ENCODE measurements at places on chromosomes 4 and X. TPM values are rescaled to one million over a fixed set of nuclear protein-coding genes. Genes with fewer than 3 reads are reported as not detected.
A peak's percentile ranks its signal among the peaks of the same experiment; 100 is the strongest.

GRCh38 chrX:8484360-8484949 is 19.8 kb downstream of the VCX3B start:
- H3K27me3 ChIP-seq: no peaks in the 10 kb centered on the region
- DNase-seq: no peak
- no peak overlapping the region for H3K27ac ChIP-seq
- H3K4me3 ChIP-seq: no peak overlapping the region
- H3K36me3 ChIP-seq: no peaks in the 10 kb centered on the region

Gene NAP1L5
- 7.5 TPM for total RNA-seq

GRCh38 chr4:112418092-112418491 is 97.9 kb downstream of the NEUROG2 start:
- H3K4me3 ChIP-seq: no peak overlapping the region
- no peak for DNase-seq
- no peaks in the 10 kb centered on the region for H3K27me3 ChIP-seq
- no peak overlapping the region for H3K27ac ChIP-seq
- peaks cover under 1% of the 10 kb centered on the region for H3K4me1 ChIP-seq
- peaks cover 5% of the 10 kb centered on the region for H3K36me3 ChIP-seq

Gene BEND2
- not detected for total RNA-seq

Gene CT45A1
- not detected for total RNA-seq

Gene RTL5
- 23.0 TPM for total RNA-seq

Gene TDO2
- not detected for total RNA-seq

GRCh38 chr4:37908488-37909331 is 17.8 kb downstream of the TBC1D1 start:
- peaks cover 14% of the 10 kb centered on the region for H3K4me1 ChIP-seq
- H3K27me3 ChIP-seq: peaks cover under 1% of the 10 kb centered on the region
- no peak overlapping the region for H3K4me3 ChIP-seq
- no peaks in the 10 kb centered on the region for H3K36me3 ChIP-seq

DNA sequence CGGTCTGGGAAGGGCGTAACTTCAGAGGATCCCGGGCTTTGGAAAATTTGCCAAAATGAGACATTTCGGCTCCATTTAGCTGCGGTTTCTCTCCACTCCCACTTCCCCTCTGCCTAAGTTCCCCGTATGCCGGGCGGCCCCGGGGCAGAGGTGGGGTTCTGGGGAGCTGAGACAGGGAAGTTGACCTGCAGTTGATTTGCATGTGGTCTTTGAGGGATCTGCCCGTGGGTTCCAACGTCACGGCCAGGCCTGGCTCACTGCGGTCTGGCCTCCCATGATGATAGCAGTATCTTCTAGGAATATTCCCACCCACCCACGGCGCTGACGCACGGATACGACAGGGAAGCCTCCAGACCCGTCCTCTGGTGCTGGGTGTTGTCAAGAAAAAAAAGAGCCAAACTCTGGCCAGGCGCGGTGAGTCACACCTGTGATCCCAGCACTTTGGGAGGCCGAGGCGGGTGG is 27.3 kb upstream of the CRLF2 start:
- peaks cover 2% of the 10 kb centered on the region for H3K36me3 ChIP-seq
- no peaks in the 10 kb centered on the region for H3K4me1 ChIP-seq
- no peak overlapping the region for H3K27ac ChIP-seq
- DNase-seq: no peak
- no peak overlapping the region for H3K4me3 ChIP-seq
- peaks cover 3% of the 10 kb centered on the region for H3K27me3 ChIP-seq

DNA sequence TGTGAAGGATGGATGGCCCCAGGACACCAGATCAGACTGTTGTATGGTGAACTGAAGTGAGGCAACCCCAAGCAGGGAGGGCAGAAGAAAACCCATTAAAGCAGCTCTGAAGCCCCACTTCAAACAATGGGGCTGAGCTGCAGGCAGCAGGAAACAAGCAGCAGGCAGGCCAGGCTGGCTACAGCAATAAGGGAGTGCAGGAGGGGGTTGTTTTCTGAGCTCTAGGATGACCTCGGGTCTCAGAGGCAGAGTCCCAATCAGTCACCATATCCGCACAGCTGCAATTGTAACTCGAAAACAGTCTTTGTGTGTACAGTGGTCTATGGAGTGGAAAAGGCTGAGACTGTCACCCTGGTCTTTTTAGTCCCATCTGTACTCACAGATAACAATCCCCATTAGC is 90.4 kb downstream of the COL4A6 start:
- peak; percentile 32 for DNase-seq
- peaks cover 46% of the 10 kb centered on the region for H3K4me1 ChIP-seq
- peak overlapping the region; percentile 50 for H3K4me3 ChIP-seq
- H3K36me3 ChIP-seq: no peaks in the 10 kb centered on the region
- H3K27me3 ChIP-seq: no peaks in the 10 kb centered on the region

DNA sequence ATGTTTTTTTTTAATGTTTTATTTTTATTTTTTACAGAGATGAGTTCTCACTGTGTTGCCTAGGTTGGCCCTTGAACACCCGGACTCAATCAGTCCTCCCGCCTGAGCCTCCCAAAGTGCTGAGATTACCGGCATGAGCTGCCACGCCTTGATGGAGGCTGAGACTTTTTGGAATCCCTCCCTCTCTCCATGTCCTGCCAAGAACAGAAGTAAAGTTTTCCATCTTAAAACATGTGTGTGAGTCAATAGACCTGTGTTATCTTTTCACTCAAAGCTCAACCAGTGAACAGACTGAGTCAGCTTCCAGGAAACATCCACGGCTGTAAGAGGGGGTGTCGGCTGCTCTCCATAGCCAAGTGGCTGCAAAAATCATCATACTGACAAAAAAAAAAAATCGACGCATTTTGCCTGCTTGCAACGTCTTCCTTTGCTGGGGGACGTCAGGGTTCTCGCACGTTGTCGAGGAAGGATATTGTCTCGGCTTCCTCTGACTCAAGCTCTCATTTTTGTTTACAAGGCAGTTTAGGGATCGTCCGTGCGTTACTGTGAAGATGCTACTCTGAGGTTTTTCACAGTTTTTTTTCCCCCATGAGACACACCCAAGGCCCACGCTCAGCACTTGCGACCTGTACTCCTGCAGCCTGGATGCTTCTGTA is 10.0 kb upstream of the ASMTL start:
- H3K36me3 ChIP-seq: no peaks in the 10 kb centered on the region
- H3K27ac ChIP-seq: no peak overlapping the region

Gene TMEM255A
- 0.70 TPM for total RNA-seq

DNA sequence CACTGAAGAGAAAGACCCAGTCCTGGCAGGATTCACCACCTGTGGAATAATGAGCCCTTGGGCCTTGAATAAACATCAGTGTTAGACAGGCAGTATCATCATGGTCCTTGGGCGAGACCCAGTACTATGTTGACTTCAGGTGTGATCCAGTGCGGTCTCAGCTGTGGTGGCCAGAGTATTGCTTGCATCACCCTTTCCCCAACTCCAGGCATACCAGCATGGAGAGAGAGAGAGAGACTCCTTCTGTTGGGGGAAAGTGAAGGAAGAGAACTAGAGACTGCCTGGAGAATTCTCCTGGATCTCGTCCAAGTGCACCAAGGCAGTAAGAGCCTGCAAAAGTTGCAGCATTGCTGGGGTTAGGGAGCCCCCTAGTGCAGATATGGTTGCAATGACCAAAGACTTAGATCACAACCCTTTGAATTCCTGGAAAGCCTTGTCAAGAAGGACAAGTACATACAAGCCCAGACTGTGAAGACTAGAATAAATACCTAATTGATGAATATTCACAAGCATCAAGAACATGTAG is 61.1 kb upstream of the VAMP7 start:
- peak; percentile 40 for DNase-seq
- H3K4me3 ChIP-seq: no peak overlapping the region
- H3K27ac ChIP-seq: no peak overlapping the region
- no peaks in the 10 kb centered on the region for H3K4me1 ChIP-seq
- no peaks in the 10 kb centered on the region for H3K36me3 ChIP-seq

DNA sequence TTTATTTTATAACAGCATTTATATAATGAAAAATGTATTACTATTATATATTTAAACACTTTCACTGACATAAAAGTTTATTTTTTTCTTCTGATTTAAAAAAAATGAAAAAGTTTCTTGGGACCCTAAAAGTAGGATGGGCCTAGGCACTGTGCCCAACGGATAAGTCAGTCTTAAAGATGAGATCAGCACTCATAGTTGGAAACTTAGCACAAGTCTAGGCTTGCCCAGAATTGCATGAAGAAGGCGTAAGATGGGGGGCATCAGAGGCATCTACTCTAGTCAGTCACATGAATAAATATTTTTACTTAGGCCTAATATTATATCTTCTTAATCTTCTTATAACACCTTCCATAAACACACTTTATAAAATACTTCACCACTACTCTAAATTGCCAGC is 306.7 kb upstream of the GRID2 start:
- no peak overlapping the region for H3K27ac ChIP-seq
- H3K4me1 ChIP-seq: no peaks in the 10 kb centered on the region
- no peak overlapping the region for H3K4me3 ChIP-seq
- no peaks in the 10 kb centered on the region for H3K27me3 ChIP-seq
- H3K36me3 ChIP-seq: no peaks in the 10 kb centered on the region
- DNase-seq: no peak

- no peaks in the 10 kb centered on the region for H3K36me3 ChIP-seq
- no peak for DNase-seq
- H3K4me1 ChIP-seq: peaks cover 8% of the 10 kb centered on the region
- no peak overlapping the region for H3K4me3 ChIP-seq
Observed at GRCh38 chr4:154364066-154364845, 127.3 kb downstream of the DCHS2 start.

GRCh38 chr4:53646795-53647194 is 55.5 kb upstream of the LNX1 start:
- H3K4me3 ChIP-seq: no peak overlapping the region
- H3K4me1 ChIP-seq: peaks cover 7% of the 10 kb centered on the region
- no peaks in the 10 kb centered on the region for H3K36me3 ChIP-seq

- peaks cover under 1% of the 10 kb centered on the region for H3K36me3 ChIP-seq
- no peak overlapping the region for H3K4me3 ChIP-seq
- H3K27me3 ChIP-seq: no peaks in the 10 kb centered on the region
- DNase-seq: no peak
- no peak overlapping the region for H3K27ac ChIP-seq
- no peaks in the 10 kb centered on the region for H3K4me1 ChIP-seq
Observed at GRCh38 chrX:106698693-106699092, 27.8 kb upstream of the RNF128 start.

GRCh38 chr4:84530454-84530853 is 31.4 kb upstream of the NKX6-1 start:
- no peaks in the 10 kb centered on the region for H3K36me3 ChIP-seq
- peaks cover 2% of the 10 kb centered on the region for H3K27me3 ChIP-seq
- no peak overlapping the region for H3K4me3 ChIP-seq
- H3K4me1 ChIP-seq: no peaks in the 10 kb centered on the region

DNA sequence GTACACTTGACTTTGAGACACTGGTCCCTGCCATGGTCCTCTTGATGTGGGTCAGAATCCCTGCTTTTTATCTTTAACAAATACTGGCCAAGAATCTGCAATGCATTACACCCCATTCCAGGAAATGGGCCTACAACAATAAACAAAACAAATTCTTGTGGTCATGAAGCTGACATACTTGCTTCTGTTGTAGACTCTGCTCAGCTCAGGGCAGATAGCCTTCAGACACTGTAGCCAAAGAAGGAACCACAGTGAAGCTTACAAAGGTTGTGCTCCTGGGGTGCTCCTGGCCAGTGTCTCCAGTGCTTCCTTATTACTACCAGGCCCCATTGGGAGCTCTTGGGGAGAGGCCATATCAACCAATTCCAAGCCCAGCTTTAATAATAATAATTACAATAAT is 21.8 kb downstream of the KIAA1210 start:
- no peaks in the 10 kb centered on the region for H3K27me3 ChIP-seq
- H3K36me3 ChIP-seq: no peaks in the 10 kb centered on the region
- H3K4me3 ChIP-seq: no peak overlapping the region
- no peaks in the 10 kb centered on the region for H3K4me1 ChIP-seq
- no peak for DNase-seq

Gene XG
- not detected for total RNA-seq

DNA sequence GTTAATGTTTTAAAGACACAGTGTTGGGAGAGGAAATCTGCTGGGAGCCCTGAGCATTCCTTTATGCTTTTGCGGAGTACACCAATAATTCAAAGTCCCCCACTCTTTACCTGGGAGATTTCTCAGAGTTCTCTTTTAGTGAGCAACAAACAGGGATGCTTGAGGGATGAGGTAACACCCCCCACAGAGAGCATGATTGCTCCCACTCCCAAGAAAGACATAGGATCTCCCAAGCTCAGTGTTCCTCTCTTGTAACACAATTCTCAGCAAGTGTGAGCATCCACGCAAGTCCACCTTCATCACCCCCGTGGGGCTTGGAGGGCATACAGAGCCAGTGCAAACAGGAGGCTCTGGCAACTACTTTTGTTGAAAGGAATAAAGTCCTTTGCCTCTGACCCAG is 36.1 kb downstream of the GSPT2 start:
- peaks cover 3% of the 10 kb centered on the region for H3K36me3 ChIP-seq
- H3K4me3 ChIP-seq: no peak overlapping the region

Gene IL1RAPL1
- 2.7 TPM for total RNA-seq

DNA sequence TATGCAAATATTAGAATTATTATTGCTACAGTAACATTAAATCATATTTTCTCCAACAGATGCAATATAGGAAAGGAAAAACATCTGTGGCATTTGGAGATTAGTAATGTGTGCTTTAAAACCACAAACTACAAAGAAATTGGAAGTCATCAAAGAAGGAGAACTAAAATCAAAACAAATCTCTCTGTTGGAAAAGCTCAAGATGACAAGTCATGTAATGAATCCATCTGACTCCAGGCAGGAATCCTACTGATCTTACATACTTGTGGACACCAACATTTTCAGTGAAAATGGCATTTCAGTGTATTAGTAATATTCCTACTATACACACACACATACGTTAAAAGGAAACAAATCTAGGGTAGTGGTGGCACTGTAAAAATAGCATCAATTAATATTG is 98.2 kb downstream of the SLC39A8 start:
- H3K27ac ChIP-seq: no peak overlapping the region
- H3K4me1 ChIP-seq: no peaks in the 10 kb centered on the region
- peaks cover 5% of the 10 kb centered on the region for H3K36me3 ChIP-seq
- no peaks in the 10 kb centered on the region for H3K27me3 ChIP-seq

- no peaks in the 10 kb centered on the region for H3K4me1 ChIP-seq
- no peak overlapping the region for H3K4me3 ChIP-seq
- H3K27ac ChIP-seq: no peak overlapping the region
- peaks cover 3% of the 10 kb centered on the region for H3K27me3 ChIP-seq
- H3K36me3 ChIP-seq: peaks cover 3% of the 10 kb centered on the region
Observed at GRCh38 chr4:42806303-42806835, 86.1 kb upstream of the GRXCR1 start.

GRCh38 chr4:83089410-83090157 is 24.9 kb downstream of the PLAC8 start:
- no peaks in the 10 kb centered on the region for H3K27me3 ChIP-seq
- DNase-seq: no peak
- no peaks in the 10 kb centered on the region for H3K36me3 ChIP-seq

Gene WAS
- 0.64 TPM for total RNA-seq

DNA sequence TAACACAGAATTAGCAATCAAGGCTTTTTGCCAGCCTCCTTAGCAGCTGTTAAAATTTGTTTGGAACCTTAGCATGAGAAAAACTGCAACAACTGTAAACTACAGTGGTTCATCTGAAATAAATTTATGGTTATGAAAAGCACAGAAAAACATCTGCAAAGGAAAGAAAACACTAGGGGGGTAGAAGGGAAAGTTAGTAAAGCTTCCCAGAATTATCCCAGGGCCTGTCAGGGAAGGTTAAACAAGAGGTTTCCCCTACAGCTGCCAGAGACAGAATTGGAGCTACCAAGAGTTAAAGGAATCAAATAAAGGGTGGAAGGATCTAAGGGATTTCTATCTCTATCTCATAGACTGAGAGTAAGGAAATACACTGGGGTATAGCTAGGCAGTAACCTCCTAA is 234.7 kb upstream of the DIAPH2 start:
- no peak overlapping the region for H3K4me3 ChIP-seq
- no peaks in the 10 kb centered on the region for H3K27me3 ChIP-seq
- no peaks in the 10 kb centered on the region for H3K36me3 ChIP-seq
- H3K27ac ChIP-seq: no peak overlapping the region
- no peak for DNase-seq
